ENCODE measurements at places on chromosomes 7 and 10. TPM values are rescaled to one million over a fixed set of nuclear protein-coding genes. Genes with fewer than 3 reads are reported as not detected.

- no peak for DNase-seq
Observed at GRCh38 chr10:133258818-133259601, 17.7 kb downstream of the ADAM8 start.

GRCh38 chr7:157337316-157338149, 729 bp downstream of the DNAJB6 start:
- peak; percentile 74 for DNase-seq

DNA sequence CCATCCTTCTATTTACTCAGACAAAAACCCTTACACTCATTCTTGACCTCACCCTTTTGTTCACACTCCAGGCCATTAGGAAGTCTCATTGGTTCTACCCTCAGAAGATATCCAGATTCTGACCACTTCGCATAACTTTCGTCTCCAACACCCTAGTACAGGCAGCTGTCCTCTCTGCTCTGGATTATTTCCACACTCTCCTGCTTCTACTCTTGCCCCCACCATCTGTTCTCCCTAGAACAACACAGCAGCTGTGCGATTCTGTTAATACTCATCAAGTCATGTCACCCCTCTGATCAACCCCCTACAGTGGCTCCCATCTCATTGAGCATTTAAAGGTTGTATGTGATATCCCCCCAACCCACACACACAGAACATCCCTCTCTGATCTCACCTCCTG, 15.5 kb upstream of the TRIL start:
- DNase-seq: no peak

DNA sequence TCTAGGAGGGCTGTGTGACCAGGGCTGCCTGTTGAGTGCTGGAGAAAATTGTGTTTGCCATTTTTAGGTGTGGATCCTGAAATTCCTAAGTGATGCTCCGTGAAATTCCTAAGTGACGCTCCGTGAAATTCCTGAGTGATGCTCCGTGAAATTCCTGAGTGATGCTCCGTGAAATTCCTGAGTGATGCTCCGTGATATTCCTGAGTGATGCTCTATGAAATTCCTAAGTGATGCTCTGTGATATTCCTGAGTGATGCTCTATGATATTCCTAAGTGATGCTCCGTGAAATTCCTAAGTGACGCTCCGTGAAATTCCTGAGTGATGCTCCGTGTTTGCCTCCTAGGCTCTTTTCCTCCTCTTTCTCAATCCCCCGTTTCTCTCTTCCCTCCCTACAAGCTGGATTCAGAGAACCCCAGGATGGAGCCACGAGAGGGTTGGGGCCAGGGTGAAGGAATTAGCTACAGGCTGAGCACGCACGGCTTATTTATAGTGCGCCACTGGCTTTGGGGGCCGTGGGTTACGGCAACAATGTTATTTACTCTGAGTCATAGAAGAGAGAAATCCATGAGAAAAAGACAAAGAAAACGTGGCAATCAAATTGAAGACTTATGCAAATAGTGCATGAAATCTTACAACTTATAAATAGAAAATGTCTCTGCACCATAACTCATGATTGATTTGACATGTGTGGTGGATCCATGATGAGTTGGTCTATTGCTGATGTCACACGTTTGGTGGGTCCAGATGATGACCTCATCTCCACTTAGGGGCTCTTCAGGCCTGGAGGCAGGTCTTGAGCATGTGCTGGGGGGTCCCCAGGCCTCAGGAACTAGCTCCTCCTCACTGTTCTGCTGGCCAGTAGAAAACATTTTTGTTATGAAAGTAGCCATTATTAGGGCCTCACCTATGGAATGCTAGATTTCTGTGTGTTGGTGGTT, 224.6 kb downstream of the WDR37 start:
- no peak for DNase-seq

- DNase-seq: no peak
Observed at GRCh38 chr10:35561715-35562114, 43.4 kb upstream of the GJD4 start.

DNA sequence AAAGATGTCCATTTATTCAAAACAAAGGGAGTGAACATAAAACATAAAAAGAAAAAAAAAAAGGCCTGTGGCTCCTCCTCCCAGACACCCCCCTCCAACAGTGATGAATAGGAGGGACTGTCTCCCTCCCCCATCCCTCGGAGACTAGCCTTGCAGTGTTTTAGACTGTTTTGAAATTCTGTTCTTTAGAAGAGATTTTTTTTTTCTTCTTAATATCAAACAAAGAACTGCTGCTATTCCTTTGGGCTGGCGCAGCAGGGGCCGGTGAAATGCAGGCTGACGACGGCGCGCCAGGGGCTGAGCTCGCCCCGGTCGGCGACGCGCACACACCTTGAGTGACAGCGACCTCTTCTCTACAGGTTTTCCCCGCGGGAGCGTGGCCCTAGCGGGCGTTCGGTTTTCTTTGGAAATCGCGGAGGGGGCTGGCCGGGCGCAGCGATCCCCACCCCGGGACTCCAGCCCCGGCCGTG, at the start of gene LANCL2:
Gene LANCL2 (plus strand): TSS at position 133 of the 470 bp plus-strand sequence. CDS start 689 bp downstream, outside the sequence.
- no peak for DNase-seq

GRCh38 chr7:96521068-96521894, 188.4 kb downstream of the SEM1 start:
- DNase-seq: no peak

- DNase-seq: peak; percentile 34
Observed at GRCh38 chr10:79070606-79071395, 2.0 kb downstream of the ZMIZ1 start.

DNA sequence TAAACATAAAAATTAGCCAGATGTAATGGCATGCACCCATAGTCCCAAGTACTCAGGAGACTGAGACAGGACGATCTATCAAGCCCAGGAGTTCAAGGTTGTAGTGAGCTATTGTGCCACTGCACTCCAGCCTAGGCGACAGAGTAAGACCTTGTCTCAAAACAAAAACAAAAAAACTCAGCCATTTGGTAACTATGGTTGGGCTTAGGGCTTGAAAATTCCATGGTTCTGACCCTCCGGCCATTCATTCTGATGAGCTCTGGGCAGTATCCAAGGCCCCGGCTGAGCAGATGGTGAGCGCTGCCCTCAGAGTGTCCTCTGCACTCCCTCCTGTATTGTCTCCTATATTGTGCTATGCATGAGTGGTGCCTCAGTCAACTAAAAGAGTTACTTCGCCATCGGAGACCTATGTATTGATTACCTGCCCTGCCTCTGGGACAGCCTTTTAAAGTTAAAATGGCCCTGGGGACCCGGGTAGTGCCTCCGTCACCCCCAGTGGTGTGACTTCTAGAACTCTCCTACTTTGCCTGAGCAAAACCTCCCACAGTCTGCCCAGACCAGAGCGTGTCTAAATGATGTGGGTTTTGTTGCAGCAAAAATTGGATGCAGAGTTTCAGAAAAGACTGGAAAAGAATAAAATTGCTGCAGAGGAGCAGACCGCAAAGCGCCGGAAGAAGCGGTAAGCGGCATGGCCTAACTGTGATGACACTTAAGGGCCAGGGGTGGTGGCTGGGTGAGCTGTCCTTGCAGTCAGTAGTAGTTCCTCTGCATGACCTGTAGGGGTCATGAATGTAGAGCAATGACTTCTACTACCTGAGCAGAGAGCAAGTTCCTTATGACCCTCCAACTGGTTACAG, 8.1 kb downstream of the PRKRIP1 start:
- no peak for DNase-seq

TET1 gene
- 0.69 TPM for total RNA-seq

VIM gene
- 798 TPM for total RNA-seq

FAM241B gene
- 1.8 TPM for total RNA-seq

NAT16 gene
- not detected for total RNA-seq

NPY4R2 gene
- total RNA-seq: not detected

EBLN1 gene
- total RNA-seq: not detected

Measured in activated B cell treated with CpG ODN at 0.5 μM for 24 hours (primary cell).